ENCODE measurements at places on chromosomes 7 and 10. TPM values are rescaled to one million over a fixed set of nuclear protein-coding genes. Genes with fewer than 3 reads are reported as not detected.

DNA sequence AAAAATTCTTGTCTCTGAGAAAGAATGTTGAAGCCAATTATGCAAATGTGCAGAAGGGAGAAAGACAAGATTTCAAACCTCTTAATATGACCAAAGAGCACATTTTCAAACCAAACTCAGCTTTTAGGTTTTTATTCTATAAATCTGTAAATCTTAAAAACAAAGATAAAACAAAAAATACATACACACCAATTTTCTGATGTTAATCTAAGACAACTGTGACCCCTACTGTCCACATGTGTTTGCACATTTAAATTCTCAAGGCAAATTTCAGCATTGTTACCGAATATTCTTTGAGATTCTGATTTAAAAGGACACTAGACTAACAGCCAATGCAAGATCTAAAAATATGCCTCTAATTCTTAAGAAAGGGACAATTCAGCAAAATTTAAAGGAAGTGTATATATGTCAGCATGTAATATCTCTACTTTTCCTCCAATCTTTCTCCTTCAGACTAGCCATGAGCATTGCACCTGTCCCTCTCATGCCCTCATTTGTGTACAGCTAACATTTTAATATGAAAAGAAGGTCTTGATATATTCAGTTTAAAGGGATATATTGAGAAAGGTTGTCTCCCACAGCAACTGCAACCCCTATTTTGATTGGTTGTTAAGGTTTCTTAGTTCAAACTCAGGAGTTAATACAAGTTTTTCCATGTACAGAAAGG is 417.9 kb downstream of the IPMK start:
- DNase-seq: no peak

- DNase-seq: no peak
Measured at GRCh38 chr7:31087351-31087750, 35.2 kb downstream of the ADCYAP1R1 start.

DNA sequence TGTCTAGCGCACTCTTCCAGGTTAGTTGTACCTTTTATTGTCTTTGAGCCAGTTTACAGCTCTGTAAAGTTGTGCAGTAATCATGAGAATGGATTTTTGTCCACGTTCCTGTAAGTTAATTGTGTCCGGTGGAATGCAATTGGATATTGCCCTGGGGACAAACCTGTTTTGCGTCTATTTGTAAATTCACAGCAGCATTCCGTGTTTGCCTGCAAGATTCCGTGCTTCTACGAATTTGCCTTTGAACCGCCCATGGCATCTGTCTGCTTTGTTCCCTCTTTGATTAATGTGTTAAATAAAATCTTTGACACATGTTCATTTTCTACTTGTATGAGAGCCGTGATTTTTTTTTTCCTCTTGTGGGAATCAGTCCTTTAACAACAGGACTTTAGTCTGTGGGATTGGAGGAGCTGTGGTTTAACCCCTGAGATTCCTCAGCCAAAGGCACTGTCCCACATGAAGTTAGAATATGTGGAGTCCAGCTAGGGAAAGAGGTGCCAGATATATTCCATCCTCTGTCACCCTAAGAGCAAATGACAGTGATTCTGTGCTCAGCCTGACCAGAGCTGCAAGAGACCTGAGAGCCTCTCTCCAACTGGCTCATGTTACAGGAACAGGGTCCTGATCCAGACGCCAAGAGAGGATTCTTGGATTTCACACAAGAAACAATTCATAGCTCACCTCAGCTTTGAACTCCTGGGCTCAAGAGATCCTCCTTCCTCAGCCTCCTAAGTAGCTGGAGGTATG is 126.3 kb downstream of the COL26A1 start:
- no peak for DNase-seq

- no peak for DNase-seq
Measured at GRCh38 chr7:120274899-120275298, 1.9 kb downstream of the KCND2 start.

DNA sequence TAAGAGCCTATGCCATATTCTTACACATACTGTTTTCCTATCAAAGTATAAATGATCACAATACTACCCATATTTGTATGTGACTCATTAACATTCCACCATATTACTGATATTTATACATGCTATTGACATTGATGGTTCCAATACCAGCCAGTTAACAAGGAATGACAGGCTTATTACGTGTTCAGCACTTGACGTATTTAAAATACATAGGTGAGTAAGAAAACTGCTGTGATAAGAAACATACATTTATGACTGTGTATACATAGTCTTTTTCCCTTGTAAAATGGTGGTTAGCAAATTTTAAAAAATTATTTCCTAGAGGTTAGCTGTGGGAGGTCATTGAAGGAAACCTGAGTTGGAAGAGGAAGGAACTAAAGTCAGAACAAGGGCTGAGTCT is 81.1 kb upstream of the NEUROD6 start:
- DNase-seq: no peak

The HTRA1 gene
- total RNA-seq: not detected

The GRIFIN gene
- not detected for total RNA-seq

- no peak for DNase-seq
Measured at GRCh38 chr7:22801912-22802311, 20.7 kb downstream of the TOMM7 start.

The HKDC1 gene
- 10.9 TPM for total RNA-seq

The EPDR1 gene
- total RNA-seq: 0.87 TPM

DNA sequence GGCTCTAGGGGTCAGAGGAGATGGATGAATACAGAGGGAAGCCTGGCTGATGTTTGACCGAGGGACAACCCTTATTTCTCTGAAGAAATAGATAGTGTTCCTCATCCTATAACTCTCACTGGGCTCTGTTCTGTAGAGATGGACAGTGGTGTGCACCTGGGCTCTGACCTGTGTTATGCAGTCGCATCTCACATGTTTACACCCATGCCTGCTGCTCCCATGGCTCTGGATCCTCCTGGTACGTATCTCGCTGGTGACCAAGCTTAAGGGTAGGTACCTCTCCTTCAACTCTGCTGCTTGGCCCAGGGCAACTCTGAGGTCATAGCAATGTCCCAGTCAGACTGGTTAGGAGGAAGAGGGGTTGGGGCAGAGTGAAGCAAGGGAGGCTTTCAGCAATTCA is 42.8 kb downstream of the ADRA2A start:
- no peak for DNase-seq

DNA sequence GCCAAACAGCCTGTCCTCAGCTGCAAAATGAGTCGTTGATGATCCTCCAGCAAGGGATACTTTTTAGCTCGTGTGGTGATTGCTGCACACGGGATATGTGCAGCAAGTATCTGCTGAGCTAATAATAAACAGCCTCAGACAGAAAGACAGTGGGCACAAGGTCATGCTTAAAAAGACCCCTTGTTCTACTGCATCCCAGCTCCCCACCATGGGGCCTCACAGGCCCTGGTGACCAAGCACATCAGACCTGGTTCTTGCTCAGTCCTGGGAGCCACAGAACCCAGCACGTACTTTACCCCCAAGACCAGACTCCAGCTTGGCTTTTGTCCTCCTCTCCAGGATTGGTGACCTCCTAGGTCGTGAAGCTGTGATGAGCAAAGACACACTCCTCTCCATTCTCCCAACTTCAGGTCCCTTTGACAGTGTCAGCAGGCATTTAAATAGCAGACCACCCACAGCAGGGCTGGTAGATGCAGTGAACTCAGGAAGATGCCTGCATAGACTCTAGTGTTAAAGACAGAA is 50.5 kb downstream of the EGFR start:
- no peak for DNase-seq

The FAM171A1 gene
- 11.1 TPM for total RNA-seq

- no peak for DNase-seq
Measured at GRCh38 chr10:5810225-5810624, 3.0 kb downstream of the GDI2 start.

The CCDC146 gene
- 9.2 TPM for total RNA-seq

DNA sequence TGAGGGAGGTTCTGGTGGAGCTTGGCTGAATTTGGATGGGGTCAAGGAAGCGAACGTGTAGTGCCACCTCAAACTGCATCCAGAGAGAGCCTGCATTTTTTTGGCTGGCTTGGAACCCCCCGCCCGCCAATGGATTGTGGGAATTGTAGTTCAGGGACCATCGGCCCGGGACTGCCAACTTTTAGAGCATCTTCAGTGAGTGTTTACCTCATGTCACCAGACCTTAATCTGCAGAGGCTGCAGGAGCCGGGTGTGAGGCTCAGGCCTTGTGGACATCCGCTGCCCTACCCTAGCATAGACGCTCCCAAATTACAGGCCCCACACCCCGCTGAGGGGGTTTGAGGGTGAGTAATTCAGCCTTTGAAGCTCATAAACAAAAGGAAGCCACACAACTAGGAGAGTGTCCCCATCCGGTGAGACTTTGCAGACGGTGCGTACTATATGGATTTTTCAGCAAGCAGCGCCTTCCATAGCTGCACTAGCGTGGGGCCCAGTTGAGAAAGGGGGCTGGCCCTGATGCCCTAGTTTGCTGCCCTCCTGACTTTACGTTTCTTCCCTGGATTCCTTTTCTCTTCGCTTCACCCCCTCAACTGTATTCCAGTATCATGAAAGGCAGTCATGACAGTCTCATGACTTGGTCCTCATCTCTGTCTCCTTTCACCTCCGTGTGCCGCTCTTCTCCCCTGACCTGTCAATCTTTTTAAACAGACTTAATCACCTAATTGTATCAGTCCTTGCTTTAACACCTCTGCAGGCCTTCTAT is 717 bp downstream of the CNPY4 start:
- peak; percentile 77 for DNase-seq

- no peak for DNase-seq
Measured at GRCh38 chr7:115984105-115984504, 46.5 kb downstream of the TFEC start.

- DNase-seq: no peak
Measured at GRCh38 chr10:97490592-97490991, 7.6 kb downstream of the MMS19 start.

GRCh38 chr7:132295175-132295574 is 281.1 kb downstream of the PLXNA4 start:
- DNase-seq: no peak

DNA sequence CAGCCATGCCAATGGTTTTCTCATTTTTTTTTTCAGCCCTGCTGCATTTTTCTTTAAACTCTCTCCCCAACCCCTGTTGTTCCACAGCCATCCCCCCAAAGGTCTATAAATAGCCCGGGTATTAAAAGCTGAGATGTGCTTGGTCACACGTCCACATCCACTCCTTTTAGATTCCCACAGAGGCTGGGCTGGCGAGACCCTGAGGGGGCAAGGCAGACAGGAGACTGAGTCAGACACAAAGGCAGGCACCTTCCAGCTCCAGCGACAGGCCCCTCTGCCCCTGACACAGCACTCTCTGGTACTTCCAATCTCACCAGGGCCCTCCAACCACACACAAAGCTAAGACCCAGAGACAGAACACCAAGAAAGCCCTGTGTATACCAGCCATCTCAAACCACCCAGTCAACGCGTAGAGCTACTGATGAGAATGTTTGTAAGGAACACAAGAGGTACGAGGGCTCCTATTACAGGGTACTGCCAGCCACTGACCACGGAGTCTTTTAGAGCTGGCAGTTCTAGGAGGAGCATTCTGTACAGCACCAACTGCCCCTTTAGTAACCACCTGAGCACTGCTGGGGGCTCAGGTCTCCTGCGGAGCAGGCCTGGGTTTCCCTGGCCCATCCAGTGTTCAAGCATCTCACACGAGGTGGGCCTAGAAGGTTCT is 64.2 kb upstream of the DDC start:
- DNase-seq: peak; percentile 3

The XRCC2 gene
- 14.6 TPM for total RNA-seq

DNA sequence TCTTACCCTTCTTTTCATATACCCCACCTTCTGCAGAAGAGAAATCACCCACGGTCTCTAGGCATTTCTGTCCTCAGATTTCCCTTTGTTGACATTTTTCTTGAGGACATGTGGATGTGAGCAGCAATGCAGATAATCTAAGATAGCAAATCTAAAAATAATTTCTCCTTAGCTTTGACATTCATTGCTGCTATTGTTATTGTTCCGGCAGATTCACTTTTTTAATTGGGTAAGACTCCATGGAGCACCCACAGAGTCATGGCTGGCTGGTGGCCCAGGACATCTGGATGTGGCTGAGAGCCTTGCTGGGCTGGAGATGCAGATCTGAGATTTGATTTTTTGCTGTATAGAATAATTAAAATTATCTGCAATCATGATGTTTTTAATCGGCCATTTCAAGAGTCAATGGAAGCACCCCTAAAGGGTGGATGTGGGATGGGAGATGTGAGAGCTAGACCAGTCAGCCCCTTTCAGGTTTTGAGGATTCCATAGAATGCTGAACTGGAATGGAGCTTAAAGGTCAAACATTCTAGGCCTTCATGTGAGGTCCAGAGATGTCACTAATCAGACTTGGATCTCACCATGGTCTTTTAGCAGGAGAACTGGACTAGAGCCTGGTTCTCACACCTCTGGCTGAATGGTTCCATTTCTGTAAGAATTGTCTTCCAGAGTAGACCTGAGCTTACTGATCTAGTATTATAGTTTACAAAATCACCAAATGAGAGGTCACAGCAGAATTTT is 37.5 kb downstream of the TAS2R41 start:
- DNase-seq: no peak
